ENCODE measurements at places on chromosomes 2 and 18.

GRCh38 chr2:31933066-31933465 lies 77.7 kb downstream of the MEMO1 start:
- DNase-seq: no peak

- DNase-seq: no peak
Observed at GRCh38 chr18:25497151-25497794, 145.3 kb upstream of the ZNF521 start.

- DNase-seq: no peak
Observed at GRCh38 chr2:39696838-39697237, 31.1 kb downstream of the TMEM178A start.

- DNase-seq: peak; percentile 50
Observed at GRCh38 chr2:96159084-96159830, 14.0 kb upstream of the DUSP2 start.

DNA sequence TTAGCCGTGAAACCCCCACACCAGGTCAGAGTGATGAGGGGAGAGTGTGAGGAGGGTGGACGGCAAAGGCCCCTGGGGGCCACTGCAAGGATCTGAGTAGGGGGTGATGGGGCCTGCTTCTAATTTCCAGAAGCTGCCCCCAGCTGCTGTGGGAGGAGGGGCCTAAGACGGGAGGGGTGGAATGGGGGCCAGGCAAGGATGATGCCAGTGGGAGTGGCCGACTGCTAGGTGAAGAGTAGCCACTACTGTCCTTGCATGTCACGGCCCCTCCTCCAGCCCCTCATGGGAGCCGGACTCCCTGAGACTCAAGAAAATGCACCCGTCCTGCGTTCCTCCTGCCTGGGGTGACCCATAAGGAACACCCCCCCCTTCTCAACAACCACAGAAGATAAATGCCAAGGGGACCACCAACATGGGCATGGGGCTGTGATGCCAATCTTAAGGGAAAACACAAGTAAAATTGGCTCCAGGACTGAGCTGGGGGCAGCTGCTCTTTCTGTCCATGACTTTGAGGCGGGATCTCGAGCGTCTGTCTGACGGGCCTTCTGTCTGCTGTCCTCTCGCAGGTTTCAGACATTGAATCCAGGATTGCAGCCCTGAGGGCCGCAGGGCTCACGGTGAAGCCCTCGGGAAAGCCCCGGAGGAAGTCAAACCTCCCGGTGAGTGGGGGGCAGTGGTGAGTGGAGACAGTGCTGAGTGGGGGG lies 24.2 kb upstream of the PRLH start:
- DNase-seq: no peak

GRCh38 chr2:167345559-167345958 lies 457.3 kb downstream of the XIRP2 start:
- DNase-seq: no peak

DNA sequence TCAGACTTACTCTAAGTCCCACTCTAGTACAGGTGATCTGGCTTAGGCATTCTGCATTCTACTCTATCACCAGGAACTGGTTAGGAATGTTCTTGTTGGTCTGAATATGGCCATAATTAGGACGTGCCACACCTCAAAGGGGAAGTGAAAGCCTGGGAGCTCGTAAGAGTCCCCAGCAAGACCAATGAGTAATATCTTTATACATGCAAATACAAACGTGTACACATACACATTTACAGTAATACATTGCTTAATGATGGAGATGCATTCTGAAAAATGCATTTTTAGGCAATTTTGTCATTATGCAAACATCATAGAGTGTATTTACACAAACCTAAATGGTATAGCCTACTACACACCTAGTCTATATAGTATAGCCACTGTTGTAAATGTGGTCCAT lies 19.5 kb upstream of the ERCC3 start:
- DNase-seq: no peak

GRCh38 chr2:169928463-169928864 lies 101.2 kb downstream of the UBR3 start:
- peak; percentile 60 for DNase-seq

- no peak for DNase-seq
Observed at GRCh38 chr2:56082665-56083064, 101.1 kb upstream of the CCDC85A start.

GRCh38 chr2:162072181-162072702 lies 1.8 kb downstream of the DPP4 start:
- DNase-seq: peak; percentile 15

DNA sequence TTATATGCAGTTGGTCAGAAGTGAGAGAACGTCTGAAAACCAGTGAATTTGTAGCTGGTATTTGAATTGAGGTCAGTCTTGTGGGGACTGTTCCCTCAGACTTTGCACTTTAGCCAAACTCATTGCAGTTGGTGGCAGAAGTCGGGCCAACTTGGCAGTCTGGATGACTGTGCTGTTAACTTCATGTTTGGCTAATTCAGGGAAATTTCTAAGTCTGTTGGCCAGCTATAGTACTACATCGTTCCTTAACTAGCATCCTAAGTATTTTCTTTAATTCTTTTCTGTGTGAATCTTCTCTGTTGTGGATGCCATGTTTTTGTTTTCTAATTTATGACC lies 806.8 kb upstream of the GCFC2 start:
- no peak for DNase-seq

GRCh38 chr2:211900000-211900399 lies 638.6 kb downstream of the ERBB4 start:
- no peak for DNase-seq

GRCh38 chr2:68253219-68254068 lies 1.1 kb upstream of the PPP3R1 start:
- peak; percentile 60 for DNase-seq

DNA sequence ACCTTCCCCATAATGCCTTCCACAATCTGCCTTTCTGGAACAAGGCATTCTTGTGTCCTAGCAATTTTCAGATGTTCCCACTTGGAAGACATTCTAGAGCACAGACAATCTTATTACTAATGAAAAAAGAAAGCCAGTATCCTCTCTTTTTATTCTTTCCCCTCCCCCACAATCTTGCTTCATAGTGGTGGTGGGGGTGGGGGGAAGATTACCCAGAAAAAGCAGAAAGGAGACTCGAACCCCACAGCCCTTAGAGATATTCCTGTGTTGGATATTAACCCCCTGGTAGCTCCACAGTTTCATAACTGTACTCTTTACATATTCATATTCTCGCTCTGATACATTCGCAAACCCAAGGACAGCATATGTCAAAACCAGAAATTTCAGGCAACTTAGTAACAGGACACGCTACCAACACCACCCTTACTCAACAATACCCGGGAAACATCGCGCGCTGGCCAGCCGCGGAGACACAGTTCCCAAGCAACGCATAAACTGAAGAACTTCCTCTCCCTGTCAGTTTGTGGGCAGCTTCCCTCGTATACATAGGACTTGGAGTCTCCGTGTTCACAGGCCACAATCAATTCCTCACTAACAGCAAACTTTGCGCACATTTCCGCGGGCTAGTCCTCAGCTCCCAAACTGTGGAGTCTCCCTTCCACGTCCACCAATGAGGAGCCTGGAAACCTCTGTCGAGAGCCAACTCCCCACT lies 793 bp downstream of the NR4A2 start:
- peak; percentile 60 for DNase-seq

DNA sequence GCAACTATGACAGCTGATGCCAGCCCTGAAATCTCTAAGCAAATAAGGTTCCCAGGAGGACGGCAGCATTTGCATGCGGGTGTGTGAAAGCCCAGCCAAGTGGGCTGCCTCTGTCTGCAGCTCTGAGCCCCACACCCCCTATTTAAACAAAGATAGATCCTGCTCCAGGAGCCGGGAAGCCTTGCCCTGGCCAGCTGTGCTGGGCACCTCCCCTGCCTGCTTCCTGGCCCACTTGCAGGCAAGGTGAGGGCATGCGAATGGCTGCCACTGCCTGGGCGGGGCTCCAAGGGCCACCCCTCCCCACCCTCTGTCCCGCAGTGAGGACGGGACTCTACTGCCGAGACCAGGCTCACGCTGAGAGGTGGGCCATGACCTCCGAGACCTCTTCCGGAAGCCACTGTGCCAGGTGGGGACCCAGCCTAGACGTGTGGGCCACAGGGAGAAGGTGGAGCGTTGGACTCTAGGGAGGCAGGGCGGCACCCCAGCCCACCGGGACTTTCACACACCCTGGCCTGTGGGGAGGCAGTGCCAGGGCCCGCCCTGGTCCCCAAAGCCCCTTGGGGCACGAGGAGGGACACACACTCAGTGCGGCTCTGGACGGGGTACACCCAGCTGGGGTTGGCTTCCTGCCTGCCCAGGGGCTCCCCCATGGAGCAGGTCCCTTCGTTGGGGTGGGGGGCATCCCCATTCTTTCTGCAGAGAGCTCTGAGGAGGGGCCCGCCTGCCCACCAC lies at the start of gene ANO7:
TSS of gene ANO7 (plus strand) at position 317 of the 732 bp plus-strand sequence. CDS start 1,387 bp downstream, outside the sequence.
- no peak for DNase-seq

DNA sequence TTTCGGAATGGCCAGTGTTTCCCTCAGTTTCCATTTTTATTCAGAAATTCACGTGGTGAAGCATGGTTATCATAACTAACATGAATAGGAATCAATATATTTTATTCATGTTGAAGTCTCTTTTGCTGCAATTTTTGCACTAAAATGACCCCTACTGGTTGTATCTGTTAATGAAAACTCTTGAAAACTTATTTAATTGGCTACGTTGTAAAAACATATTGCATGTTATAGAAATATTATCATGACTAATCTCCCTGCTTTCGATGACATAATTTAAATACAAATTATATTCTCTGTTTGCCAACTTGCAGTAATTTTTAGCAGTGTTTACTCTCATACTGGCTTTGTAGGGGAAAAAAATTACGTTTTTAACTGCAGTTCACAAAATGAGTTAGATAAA lies 3.5 kb downstream of the CRIM1 start:
- DNase-seq: peak; percentile 24

GRCh38 chr18:312415-312814 lies 44.6 kb upstream of the THOC1 start:
- no peak for DNase-seq

All from CD4-positive, alpha-beta T cell treated with Interleukin-10 for 1 hour (primary cell).